ENCODE measurements at places on chromosomes 11 and 22.

DNA sequence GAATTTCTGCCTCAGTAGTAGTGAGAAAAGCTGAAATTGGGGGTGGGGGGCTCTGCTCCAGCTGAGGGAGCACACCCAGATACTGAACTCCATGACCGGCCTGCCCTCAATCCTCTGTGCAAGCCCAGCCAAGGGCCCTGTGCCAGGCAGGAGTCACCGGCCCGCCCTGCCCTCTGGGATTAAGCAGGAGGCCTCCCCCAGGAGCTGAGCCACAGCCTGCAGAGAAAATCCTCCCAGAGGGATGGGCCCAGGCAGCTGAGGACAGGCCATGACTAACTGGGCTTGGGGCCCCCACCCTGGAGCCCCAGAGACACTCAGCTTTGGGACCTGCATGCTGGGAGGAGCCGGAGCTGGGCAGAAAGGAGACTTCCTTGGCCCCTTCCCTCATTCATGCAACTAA, 48.8 kb downstream of the MN1 start:
- no peak for DNase-seq

- DNase-seq, result no peak
Measured at GRCh38 chr22:32489377-32489776, 14.8 kb downstream of the FBXO7 start.

DNA sequence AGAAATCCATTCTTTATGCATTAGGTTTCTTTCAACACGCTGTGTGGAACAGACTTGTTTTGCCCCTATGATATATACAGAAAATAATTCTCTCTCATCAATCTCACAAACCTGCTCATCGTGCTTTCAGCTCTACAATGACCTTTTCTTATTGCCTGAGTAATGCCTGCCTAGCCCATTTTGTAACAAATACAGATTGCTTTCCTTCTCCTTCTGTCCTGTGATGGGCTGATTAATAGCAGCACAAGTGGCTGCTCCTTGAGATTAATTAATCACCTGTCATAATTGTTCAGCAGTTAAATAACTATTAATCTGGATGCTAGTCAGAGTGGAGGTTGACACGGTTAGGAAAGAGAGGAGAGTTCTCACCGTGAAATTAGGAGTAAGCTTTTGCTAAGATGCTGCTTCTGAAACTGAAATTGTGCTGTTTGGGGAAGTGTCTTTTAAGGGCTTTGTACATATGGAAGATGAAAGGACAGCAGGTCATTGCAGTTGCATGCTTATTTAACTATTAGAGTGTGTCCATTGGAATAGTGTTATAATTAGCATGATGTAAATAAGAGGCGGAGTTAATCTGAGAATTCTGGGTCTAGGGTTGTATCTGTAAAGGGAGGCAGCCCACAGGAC, 1430.5 kb downstream of the FAM181B start:
- DNase-seq, result no peak

DNA sequence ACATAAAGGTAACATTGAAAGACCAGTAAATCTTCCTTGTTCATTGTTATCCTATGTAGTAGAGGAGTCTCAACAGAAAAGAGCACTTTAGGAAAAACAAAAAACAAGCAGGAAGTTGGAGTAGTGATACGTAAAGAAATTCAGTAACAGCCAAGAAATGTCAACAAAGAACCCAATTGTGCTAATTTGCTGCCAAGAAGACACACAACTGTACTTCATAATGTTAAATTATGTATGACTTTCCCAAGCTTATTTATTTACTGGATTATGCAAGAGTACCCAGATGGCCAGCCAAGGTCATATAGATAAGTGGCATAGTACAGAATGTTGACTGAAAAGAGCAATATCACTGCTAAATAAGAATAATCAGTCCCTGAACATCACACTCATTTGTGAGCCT, 264.7 kb upstream of the CCDC179 start:
- DNase-seq, result no peak

- no peak for DNase-seq
Measured at GRCh38 chr22:21051831-21052400, 6.2 kb downstream of the LRRC74B start.

DNA sequence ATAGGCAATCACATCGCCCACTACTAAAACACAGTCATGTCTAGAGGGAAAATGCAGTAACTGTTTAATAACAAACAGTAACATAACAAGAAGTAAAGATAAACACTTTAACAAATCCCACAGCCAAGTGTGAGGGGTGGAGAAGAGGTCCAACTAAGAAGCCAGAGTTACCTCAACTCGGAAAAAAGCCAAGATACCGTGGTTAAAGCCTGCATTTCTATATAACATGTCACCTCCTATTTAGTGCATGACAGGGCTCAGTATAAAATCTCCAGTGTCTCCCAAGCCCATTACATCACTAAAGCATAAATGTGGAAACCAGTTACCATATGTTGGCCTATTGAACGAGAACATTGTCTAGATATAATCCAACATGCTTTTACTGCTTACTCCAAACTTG, 281.7 kb downstream of the LRRC4C start:
- no peak for DNase-seq

- DNase-seq, result no peak
Measured at GRCh38 chr11:122780296-122780949, 57.9 kb upstream of the CRTAM start.

DNA sequence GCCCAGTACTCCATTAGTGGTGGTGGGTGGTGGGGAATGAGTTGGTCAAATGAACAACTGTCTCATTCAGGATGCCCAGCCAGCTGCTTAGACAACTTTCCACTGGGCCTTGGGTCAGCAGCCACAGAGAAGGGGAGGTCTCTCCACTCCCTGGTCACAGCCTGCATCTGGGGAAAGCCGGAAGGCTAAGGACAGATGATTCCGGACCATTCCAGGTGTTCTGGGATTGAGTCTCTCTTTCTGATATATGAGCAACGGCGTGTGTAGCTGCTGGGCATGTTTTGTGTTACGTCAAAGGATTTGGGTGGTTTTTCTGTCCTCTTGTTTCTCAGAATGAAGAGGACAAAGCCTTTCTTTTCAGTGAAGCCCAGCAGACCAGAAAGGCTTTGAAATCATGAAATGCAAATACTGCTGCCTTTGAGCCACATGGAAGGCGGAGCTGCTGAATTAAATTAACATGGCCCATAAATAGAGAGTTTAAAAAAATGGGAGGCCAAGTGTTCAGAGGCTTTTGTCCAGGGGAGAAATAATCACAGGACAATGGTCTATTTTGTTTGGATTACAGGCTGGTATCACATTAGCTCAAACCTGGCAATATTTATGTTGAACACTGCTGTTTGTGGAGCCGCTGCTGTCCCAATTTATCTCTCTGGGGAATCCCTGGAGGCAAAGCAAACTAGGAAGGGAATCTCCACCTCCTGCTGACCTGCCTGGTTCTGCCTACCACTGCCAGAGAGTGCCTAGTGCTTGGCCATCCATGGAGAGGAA, 234.4 kb upstream of the E2F8 start:
- DNase-seq, result no peak

- DNase-seq, result no peak
Measured at GRCh38 chr11:113311536-113311935, 2.8 kb upstream of the TTC12 start.

DNA sequence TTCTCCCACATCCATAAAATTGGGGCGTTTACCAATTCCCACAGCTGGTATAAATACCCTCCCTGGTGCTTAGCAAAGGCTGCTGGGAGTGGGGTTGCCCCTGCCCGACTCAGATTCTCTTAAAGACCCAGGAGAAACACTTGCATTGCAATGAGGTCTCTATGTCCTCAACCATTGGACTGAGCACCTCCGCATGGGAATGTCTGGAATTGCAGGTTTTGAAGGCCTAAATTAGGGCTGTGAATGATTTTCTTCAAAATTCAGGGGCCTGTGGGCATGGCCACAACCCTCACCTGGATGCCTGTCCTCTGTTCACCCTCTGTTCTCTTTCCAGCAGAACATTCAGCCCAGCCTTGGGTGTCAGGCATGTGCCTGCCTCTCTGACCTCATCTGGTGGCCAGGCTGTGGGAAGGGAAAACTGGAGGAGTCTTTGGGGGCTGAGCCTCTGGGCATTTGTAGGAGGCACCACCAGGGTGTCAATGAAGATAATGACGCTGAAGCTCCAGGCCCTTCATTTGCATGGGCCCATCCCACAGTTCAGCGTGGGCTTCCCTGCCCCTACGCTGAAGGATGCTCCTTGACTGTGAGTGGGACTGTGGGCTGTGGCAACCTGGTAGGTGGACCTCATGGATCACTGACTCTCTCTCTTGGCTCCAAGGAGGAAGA, 52.7 kb upstream of the MYEOV start:
- DNase-seq, result no peak

DNA sequence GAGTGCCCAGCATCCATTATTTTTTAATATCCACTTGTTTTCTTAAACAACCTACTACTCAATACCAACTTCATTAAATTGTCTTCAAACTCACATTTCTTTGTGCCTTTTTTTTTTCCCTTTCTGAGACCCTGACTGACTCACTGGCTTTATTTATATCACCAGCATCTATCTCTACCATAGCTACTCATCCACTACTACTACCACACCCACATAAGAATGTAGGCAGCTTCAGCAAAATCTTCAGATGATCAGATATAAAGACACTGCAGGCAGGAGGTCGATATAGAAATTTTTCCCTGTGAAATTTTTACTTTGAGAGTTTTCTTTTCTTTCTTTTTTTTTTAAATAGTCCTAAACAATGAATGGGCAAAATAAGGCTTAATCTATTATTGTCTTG, 2.2 kb downstream of the OR56B1 start:
- DNase-seq, result no peak

DNA sequence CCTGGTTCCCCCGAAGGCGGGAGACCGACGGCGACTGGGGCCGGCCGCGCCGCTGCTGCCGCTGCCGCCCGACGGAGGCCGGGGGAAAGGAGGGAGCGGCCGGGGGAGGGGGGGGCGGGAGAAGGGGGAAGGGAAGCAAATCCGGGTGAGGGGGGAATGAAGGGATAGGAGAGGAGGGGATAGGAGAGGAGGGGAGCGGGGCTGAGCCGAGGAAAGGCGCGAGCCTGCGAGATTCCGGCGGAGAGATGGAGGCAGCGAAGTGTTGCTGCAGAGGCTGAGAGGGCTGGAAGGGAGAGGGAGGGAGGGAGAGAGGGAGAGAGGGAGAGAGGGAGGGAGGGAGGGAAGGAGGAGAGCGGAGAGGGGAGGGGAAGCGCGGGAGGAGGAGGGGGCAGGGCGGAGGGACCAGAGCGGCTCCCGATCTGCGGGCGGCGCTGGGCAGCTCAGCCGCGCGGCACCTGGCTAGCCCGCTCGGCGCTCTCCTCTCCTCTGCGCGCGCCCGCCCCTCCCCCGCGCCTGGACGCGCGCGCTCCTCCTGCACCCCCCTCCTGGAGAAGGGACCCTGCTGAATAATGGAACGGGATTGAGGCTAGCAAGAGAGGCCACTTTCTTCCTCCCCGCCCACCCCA, 52.3 kb downstream of the SLC22A12 start:
- peak; percentile 59 for DNase-seq

GRCh38 chr22:50057278-50058060, 629 bp downstream of the TTLL8 start:
- DNase-seq, result no peak

- DNase-seq, result peak; percentile 83
Measured at GRCh38 chr11:2156416-2157182, 4.4 kb downstream of the INS start.

- no peak for DNase-seq
Measured at GRCh38 chr22:43392385-43392989, 19.3 kb upstream of the MPPED1 start.

DNA sequence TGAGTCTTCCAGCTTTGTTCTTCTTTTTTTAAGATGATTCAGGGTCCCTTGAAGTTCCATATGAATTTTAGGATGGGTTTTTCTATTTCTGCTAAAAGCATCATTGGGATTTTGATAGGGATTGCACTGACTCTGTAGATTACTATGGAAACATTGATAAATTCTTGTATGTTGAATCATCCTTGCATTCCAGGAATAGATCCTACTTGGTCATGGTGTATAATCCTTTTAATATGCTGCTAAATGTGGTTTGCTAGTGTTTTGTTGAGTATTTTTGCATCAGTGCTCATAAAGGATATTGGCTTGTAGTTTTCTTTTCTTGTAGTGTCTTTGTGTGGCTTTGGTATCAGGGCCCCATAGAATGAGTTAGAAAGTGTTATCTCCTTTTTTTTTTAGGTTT, 34.9 kb upstream of the PHOX2A start:
- DNase-seq, result no peak

- no peak for DNase-seq
Measured at GRCh38 chr11:91800208-91800914, 424.3 kb upstream of the FAT3 start.

DNA sequence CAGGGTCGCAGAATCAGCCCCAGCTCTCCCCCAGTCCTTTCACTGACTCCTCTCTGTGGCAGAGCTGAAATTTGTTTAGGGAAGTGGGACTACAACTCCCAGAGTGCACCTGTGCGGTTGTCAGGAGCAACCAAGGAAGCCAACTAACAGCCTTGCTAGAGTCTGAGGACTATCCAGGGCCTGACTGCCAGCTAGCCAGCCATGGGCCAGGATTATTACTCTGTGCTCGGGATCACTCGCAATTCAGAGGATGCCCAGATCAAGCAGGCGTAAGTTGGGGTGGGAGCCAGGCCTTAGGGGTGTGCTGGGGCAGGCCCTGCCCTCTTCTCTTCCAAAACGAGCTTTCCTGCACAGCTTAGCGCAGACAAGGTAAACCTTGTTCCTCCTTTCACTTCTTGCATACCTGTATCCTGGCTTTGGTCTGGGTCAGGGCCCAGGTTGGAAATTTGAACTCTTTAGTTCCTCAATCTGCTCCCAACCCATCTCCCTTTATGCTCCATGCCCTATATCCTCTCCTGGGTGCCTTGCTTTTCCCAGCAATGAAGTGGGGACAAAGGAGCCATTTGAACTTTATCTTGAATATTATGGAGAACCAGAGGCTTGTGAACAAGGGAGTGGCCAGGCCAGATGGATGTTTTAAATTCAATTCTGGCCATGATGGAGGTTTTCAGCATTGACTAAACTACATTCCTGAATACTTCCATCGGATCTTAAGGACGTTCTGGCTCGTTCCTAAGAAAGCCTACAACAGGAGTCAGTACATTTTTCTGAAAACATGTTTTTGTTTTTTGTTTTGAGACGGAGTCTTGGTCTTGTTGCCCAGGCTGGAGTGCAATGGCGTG, at the start of gene DNAJB13:
Gene DNAJB13, plus strand, starts transcription at position 158 of the 842 bp plus-strand sequence. Its CDS starts 44 bp downstream, at position 202.
- peak; percentile 78 for DNase-seq

DNA sequence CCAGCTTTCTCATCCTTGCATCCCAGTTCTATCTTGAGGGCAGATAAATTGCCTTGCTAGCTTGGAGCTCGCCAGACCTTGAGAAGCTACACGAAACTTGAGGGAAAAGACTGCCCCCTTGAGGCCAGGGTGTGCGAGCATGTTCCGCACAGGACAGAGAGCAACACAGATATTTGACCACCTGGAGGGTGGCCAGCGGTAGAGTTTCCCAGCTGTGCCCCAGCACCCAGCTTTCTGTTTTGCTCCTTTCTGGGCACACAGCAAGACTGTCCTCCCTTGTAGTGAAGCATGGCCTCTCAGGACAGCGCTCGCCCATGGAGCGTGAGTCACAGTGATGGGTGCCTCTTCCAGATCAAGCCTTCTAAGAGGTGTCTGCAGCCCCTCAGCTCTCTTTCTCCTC, 23.5 kb downstream of the SPATA19 start:
- DNase-seq, result peak; percentile 79

Measured in HEK293T (cell line).